ENCODE measurements at places on chromosomes 6 and 20. TPM values are rescaled to one million over a fixed set of nuclear protein-coding genes. Genes with fewer than 3 reads are reported as not detected.

Gene GLYATL3
- not detected for polyA plus RNA-seq

DNA sequence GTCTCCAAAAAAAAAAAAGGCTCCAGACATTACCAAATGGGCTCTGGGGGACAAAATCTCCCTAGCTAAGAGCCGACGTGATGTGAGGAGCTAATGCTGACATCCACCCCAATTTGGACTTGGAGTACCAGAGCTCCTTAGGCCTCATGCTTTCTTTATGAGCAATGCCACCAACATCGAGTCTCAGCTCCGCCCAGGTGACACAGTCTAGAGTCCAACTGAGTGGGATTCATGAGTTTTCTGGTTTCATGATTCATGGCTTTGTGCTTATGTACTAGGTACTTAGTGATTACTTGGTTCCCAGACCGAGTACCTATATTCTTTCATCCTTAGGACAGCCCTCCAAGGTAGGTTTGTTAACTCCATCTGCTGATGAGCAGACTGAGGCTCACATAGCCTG, 4.4 kb downstream of the ANKRD60 start:
- DNase-seq = no peak

Gene AVP
- 0.28 TPM for polyA plus RNA-seq

- DNase-seq = no peak
Measured at GRCh38 chr6:39879535-39879934, 54.7 kb downstream of the MOCS1 start.

DNA sequence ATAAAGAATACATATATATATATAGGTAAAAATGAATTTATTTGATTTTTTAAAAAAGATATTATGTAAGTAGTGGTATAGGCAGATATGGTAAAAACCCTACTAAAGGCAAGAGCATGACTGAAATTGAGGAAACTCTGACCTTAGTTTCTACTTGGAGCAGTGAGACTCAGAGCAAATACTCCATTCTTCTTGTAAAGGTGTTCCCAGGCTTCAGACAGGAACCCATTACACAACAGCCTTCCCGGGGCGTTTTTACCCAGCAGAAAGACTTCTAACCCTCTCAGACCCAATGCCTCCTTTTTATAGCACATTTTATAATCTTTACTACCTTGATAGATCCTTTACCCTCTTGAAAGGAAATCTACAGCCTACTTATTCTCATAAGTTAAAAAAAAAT, 124.5 kb downstream of the MTFR2 start:
- no peak for DNase-seq

- DNase-seq = no peak
Measured at GRCh38 chr6:141988954-141989705, 143.6 kb upstream of the GJE1 start.

Gene PCK1
- 17.2 TPM for polyA plus RNA-seq

Gene CTCFL
- polyA plus RNA-seq = 2.8 TPM

- DNase-seq = peak; percentile 22
Measured at GRCh38 chr20:44745598-44746366, at the start of gene KCNK15. Gene KCNK15, plus strand, starts transcription at chr20:44745865. Its CDS starts 46 bp downstream, at chr20:44745911.

DNA sequence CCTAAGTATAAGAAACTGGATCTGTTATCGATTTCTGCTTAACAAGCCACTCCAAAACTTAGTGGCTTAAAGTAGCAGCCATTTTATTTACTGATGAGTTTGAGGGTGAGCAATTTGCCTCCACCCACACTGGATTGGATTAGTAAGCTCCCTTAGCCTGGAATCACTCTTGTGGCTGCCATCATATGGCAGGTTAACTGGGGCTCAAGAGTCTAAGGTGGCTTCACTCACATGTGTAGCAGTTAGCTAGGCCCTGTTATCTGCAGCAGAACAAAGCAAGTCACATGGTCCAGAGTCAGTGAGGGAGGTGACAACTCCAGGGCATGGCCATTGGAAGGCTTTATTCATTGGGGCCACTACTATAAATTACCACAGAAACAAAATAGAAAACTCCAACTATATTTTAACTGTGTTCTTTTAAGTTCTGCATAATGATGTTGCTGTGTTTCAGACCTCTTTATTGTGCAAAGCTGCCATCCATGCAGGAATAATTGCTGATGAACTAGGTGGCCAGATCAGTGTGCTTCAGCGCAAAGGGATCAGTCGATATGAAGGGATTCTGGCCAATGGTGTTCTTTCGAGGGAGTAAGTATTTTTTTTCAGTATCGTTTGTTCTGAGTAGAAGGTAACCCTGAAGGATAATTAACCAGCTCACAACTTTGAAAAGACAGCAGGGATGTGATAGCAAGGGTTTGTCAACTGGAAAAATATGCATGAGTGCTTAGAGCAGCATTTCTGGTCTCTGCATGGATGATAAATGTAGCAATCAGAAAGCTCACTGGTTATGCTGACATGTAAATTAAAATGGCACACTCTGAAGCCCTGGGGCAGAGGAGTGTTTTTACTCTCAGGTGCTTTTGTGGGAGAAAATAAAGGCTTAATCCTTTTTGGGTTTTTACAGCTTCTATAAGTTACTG, 49.6 kb downstream of the DCBLD1 start:
- no peak for DNase-seq

Gene HNF4A
- polyA plus RNA-seq = 57.9 TPM

GRCh38 chr6:35583893-35584688, 71.4 kb upstream of the TULP1 start:
- DNase-seq = peak; percentile 80

DNA sequence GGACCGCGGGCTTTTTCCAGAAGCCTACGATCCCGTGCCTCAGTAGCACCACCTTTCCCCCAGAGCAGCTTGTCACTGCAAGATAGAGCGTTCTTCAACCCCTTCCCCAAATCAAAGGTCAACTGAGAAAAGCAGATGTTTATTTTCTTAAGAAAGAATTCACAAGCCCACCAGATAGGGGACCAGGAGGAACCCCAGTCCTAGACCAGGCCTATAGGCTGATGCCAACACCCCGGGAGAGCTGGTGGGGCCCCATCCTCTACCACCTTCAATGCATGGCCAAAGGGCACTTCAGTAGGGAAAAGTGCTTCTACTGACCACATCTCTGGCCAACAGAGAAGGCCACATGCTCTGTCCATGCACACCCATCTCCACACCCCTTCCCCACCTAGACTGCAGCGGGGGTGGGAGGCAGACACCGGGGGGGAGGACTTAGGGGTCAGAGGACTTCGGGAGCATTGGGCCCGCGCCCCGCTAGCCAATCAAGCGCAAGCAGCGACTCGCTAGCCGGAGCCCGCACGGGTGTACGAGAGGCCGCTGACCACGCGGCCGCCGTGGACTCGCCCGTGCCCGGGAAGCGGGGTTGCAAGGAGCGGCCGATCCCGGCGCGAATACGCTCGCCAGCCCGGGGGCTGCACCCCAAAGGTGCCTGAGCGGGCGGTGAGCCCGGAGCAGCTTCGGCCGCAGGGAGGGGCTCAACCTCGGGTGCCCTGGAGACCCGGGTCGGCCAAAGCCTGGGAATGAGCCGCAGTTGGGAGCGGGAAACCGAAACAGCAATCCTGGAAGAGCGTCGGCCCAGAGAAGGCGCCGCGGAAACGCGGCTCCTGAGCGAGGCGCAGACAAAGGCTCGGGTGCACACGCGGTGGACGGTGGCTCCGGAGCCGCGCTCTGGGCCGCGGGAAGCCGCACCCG, 2.8 kb downstream of the PDE10A start:
- DNase-seq = no peak

Gene TBXT
- polyA plus RNA-seq = not detected

- DNase-seq = no peak
Measured at GRCh38 chr6:13407709-13408695, 79.4 kb downstream of the GFOD1 start.

DNA sequence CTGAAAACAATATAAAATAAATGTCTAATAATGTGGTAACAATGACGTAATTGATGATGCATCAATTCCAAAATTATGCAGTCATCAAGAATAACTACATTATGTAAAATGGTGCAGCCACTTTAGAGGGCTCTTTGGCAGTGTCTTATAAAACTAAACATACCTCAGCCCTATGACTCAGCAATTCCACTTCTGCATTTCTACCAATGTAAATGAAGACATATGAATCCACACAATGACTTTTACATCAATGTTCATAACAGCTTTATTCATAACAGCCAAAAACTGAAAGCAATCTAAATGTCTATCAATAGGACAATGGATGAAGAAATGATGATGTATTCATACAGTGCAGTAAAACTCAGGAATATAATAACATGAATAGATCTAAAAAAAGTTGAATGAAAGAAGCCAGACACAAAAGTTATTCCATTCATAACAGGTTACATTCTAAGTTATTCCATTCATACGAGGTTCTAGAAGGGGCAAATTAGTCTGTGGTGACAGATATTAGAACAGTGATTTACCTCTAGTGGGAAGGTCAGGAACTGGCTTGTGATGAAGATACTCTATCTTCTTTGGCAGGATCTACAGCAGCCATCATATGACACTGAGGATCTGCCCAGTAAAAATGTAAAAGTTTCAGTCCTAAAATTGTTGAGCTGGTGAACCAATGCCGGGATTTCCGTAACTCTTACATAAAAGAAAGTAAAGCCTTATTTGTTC, 396.1 kb downstream of the PLCB1 start:
- no peak for DNase-seq

GRCh38 chr6:118240878-118241528, 307.1 kb upstream of the PLN start:
- no peak for DNase-seq

DNA sequence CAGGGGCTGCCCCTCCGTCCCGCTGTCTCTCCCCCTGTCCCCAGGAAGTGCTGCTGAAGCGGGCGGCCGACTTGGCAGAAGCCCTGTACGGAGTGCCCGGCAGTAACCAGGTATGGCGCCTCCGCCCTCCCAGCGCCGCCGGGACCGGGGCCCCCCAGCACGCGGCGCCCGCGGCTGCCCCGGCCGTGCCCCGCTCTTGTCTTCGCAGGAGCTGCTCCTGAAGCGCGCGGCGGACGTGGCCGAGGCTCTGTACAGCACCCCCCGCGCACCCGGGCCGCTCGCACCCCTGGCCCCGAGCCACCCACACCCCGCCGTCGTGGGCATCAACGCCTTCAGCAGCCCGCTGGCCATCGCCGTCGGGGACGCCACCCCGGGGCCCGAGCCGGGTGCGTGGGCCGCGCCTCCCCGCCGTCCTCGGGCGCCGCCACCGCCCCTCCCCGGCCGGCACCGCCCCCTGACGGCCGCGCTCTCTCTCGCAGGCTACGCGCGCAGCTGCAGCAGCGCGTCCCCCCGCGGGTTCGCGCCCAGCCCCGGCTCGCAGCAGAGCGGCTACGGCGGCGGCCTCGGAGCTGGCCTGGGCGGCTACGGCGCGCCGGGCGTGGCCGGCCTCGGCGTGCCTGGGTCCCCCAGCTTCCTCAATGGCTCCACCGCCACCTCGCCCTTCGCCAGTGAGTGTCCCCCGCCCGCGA, 48.4 kb downstream of the CPXM1 start:
- DNase-seq = no peak

Gene PLN
- 4.8 TPM for polyA plus RNA-seq

Gene EYA4
- 15.3 TPM for polyA plus RNA-seq

Gene METTL24
- polyA plus RNA-seq = 14.7 TPM

Gene BIRC7
- 0.37 TPM for polyA plus RNA-seq

DNA sequence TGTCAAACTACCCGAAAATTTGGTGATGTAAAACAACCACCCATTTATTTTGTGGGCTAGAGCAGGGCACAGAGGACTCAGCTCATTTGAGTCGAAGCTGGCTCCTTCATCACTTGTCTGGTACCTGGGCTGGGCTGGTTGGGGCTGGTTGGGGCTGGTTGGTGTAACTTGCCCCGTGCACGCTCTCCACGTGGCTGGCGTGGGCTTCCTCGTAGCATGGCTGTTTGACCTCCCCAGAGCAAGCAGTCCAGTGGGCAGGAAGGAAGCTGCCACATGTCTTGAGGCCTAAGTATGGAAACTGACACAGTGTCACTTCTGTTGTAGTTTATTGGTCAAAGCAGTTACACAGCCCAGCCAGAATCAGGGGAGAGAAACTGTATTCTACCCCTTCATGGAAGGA, 27.1 kb downstream of the BCAS4 start:
- no peak for DNase-seq

All from left kidney (tissue), 8 donors.